ENCODE measurements at places on chromosomes 6 and 20. TPM values are rescaled to one million over a fixed set of nuclear protein-coding genes. Genes with fewer than 3 reads are reported as not detected.

GRCh38 chr6:21800948-21801438 is 207.4 kb downstream of the SOX4 start:
- no peak for DNase-seq

DNA sequence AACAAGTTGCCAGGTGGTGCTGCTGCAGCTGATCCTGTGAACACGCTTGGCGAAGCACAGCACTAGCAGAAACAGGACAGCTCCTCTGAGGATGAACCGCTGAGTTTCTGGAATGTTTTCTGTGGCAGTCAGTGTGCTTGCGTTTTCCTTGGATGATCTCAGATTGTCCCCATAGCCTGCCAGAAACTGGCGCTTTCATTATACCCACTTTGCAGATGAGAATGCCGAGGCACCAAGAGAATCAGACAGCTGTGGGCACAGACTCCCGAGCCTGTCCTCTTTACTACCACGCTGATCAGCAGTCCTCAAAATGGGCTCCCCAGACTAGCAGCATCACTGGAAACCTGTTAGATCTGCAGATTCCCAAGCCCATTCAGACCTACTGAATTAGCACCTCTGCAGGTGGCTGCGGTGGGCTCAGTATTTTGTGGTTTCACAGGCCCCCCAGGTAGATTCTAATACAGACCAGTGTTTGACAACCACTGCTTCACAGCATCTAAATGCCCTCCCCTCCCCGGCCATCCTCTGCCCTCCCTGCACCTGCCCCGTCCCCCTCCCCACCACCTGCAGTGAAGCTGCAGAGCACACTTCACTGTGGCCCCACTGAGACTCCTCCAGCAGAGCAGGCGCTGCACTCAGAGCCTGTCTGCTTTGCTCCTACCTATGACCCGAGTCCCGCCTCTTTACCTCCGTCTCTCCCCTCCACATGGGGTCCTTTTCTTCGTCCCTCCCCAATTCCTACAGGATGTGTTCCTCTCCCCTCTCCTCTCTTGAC is 29.6 kb downstream of the SPATA2 start:
- no peak for DNase-seq

- DNase-seq, result no peak
Measured at GRCh38 chr6:148364056-148364824, 21.6 kb downstream of the SASH1 start.

DNA sequence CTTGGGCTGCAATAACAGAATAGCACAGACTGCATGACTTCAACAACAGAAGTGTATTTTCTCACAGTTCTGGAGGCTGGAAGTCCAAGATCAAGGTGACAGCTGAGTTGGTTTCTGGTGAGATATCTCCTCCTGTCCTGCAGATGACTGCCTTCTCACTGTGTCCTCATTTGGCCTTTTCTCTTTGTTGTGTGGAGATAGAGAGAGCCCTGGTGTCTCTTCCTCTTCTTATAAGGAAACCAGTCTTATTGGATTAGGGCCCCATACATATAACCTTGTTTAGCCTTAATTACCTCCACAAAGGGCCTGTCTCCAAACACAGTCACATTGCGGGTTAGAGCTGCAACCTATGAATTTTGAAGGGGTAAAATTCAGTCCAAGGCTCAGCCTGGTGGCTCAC is 57.0 kb upstream of the BMP6 start:
- DNase-seq, result no peak

- no peak for DNase-seq
Measured at GRCh38 chr6:15644904-15645303, 17.9 kb downstream of the DTNBP1 start.

- DNase-seq, result peak; percentile 23
Measured at GRCh38 chr6:148271711-148272439, 70.8 kb upstream of the SASH1 start.

GRCh38 chr6:89792881-89793280 is 26.7 kb downstream of the MDN1 start:
- no peak for DNase-seq

PRDM13 gene
- not detected for polyA plus RNA-seq

GRCh38 chr20:36646678-36647077 is 682 bp upstream of the SLA2 start:
- no peak for DNase-seq

MAS1 gene
- 0.04 TPM for polyA plus RNA-seq

LY86 gene
- polyA plus RNA-seq, result 2.2 TPM

All from right lung (tissue), 10 donors.